ENCODE measurements at places on chromosomes 6 and 20.

DNA sequence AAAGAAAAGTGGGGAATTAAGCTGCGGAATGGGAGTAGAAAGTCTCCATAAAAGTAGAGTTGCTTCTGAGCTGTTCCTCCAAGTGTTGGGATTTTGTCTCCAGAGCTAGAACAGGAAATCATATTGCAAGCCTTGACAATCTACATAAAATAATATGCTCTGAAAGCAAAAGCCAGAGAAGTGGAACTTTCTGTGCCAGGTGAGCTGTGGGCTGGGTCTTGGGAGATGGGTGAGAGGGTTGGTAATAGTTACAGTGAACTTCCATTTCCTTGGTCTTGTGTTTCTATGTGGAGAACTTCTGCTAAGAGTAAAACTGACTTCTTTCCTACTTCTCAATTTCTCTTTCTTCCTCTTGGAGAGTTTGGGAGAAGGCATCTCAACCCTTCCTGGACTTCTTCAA lies 6.3 kb upstream of the HMGN4 start:
- DNase-seq = no peak

DNA sequence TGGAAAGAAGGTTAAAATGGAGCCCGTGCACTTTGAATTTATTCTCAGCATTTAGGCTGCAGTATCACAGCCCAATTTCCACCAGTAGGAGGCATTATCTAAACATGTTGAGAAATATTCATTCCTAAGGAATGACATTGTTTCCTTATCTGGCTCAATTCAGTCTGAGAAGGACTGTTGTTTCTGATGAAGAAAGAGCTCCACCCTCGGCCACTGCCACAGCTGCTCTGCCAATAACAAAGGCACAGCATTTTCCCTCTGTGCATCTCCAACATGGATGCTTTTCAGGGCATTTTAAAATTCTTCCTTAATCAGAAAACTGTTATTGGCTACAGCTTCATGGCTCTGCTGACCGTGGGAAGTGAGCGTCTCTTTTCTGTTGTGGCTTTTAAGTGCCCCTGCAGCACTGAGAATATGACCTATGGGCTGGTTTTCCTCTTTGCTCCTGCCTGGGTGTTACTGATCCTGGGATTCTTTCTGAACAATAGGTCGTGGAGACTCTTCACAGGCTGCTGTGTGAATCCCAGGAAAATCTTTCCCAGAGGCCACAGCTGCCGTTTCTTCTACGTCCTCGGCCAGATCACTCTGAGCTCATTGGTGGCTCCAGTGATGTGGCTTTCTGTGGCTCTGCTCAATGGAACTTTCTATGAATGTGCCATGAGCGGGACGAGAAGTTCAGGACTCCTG lies at the start of gene CALHM5:
CALHM5 (plus strand) TSS at position 216 of the 687 bp plus-strand sequence; CDS start at position 274, 58 bp downstream.
- no peak for DNase-seq

DNA sequence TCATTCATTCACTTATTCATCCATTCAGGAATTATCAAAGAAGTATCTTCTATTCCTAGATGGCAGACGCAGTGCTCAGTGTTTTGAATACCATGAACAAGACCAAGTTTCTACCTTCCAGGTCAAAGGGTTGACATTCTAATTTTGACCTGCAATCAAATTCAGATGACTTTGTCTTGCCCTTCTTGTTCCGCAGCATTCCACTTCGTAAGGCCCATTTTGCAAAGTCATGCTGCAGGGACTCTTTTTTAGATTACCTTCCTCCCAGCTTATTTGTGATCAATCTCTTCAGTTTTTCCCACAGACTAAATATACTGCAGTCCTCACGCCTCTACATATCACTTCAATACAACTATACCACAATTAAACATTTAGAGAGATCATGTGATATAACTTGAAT lies 7.1 kb upstream of the TAAR1 start:
- DNase-seq = no peak

GRCh38 chr6:42774201-42774600 lies 7.7 kb upstream of the BICRAL start:
- peak; percentile 70 for DNase-seq

DNA sequence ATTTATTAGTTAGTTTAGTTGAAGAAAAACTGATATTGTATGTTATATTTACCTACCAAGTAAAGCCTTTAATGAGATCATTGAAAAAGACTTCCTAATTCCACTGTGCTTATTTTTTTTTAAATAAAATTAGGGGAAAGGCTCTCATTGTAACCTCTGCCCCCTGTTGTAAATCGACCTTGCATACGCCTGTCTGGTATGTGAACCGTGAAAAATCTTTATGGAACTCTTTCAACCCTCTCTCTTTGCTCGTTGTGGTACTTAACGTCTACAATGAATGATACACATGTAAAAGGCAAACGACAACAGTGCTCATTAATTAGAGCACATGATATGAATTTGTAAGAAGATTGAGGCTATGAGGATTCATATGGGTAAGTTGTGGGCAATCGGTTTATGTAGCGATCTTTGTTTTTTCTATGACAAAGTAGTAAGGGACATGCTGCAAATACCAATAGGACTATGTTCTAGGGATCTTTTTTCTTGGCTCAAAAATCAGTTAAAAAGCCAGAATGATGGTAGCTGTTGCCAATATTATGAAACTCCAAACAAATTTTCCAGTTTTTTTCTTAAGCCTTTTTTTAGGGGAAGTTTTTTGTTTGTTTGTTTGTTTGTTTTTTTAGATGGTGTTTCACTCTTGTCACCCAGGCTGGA lies 119.0 kb upstream of the MCHR2 start:
- no peak for DNase-seq

- DNase-seq = peak; percentile 55
Measured at GRCh38 chr20:61930776-61931475, 134.8 kb downstream of the TAF4 start.

DNA sequence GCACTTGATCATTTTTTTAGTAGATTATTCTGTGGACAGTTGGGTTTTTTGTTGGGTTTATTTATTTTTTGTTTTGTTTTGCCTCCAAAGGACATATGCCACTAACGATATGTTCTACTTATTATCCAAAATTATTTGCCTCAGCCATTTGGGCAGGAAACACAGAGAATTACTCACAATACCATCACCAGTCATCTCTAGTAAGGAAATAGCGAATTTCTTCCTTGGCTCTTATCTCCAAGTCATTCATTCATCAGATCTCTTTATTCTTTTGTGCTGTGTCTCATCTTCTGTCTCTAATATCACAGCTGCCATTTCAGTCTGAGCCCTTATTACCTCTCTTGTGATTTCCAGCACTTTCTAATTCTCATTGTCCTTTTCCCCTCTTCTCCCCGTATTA lies 130.4 kb upstream of the SMLR1 start:
- no peak for DNase-seq

- DNase-seq = peak; percentile 74
Measured at GRCh38 chr6:137866200-137866913, 702 bp upstream of the TNFAIP3 start.

GRCh38 chr20:31708736-31709534 lies 13.7 kb downstream of the BCL2L1 start:
- no peak for DNase-seq

DNA sequence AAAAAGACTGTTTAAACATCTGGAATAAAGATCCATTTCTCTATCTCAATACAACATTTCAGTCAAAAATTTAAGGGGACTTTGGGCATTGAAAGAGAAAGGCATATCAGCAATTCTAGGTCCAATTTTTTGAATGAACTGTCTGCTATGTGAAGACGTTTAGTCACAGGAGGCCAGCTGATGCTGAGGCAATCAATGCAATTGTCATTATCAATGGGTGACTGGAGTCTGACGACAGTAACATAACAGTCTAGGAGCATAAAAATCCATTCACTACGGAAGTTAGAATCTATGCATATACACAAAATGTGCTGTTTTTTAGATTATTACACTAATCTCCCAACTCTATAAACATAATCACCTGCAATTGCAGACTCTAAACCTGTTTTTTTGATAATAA lies 37.8 kb downstream of the TENT5A start:
- no peak for DNase-seq

- no peak for DNase-seq
Measured at GRCh38 chr6:163533443-163533842, 118.9 kb downstream of the QKI start.

DNA sequence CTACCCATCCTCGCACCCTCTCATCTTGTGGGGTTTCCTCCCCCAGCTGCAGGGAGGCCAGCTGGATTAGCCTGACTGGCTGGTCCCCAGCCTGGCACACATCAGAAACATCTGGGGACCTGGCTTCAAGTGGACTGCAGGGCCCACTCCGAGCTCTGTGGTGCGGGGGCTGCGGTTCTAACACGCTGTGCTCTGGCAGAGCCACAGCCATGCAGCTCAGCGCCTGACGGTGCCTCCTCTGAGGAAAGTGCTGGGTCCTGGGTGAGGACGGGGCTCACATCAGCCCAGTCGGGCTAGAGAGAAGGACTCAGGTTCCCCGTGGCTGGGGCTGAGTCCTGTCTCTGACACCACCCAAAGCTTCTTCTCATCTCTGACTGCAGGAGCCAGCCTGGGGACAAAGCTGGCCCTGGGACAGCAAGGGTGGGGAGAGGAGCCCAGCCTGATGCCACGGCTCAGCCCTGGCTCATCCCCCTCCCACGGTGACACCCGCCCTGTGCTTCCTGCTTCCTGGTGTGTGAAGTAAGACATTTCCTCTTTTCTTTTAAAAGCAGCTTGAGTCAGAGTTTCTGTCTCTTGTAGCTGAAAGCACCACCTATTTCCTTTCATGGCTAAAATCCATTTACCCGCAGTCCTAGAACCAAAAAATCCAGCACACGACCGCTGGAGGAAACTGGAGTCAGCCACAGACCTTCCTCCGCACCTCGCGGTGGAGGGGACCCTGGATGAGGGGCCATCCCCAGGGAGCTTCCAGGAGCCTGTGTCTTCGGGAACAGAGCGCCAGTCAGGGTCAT lies 127.4 kb upstream of the AFDN start:
- DNase-seq = peak; percentile 79

DNA sequence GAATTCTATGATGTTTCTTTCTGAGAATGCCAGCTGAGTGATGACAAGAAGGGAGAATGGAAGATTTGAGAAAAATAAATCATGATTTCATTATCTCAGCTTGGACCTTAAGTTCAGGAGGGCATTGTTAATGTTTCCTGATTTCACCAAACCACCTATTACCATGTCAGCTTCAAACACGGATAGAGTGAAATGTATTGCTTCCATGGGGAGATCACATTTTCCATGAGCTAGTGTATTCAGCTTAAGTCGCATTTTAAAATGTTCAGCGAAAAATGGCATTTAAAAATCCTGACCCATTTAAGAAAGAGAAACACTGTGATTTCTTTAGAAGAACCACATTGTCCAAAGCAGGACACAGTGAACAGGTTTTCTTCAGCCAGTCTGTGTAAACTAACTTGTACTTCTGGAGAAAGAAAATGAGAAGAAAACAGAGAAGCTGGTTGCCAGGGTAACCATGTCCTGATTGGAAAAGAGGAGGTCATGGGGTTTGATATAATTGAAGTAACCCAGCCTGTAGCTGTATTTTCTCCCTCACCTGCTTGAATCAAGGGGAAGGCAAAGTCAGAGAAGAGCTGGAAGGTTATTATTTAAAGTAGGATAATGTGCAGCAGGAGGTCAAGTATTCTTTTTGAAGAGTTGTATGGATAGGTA lies 684.1 kb upstream of the NRSN1 start:
- DNase-seq = no peak

GRCh38 chr6:169869301-169869700 lies 117.9 kb downstream of the ERMARD start:
- DNase-seq = no peak

GRCh38 chr6:13044390-13044789 lies 283.9 kb downstream of the TBC1D7 start:
- DNase-seq = no peak

GRCh38 chr20:46872328-46873211 lies 22.1 kb upstream of the EYA2 start:
- DNase-seq = no peak

DNA sequence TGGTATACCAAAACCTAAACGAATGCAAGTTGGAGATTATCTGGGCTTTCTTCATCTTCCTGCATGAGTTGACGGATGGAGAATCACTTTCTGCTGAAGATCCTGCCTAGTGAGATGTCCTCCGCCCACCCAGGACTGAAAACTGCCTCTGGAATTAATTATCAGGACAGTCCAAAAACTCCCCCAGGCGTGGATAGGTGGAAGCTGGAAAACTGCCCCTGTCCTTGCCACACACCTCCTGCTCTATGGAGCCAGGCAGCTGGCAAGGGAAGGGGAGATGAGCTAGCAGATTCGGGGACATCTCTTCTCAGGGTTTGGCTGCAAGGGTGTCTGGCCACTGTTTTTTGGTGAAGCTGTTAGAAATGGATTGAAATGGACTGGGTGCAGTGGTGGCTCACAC lies 89.3 kb upstream of the ZNFX1 start:
- DNase-seq = no peak

- DNase-seq = no peak
Measured at GRCh38 chr20:4074877-4075455, 59.6 kb upstream of the RNF24 start.

- DNase-seq = no peak
Measured at GRCh38 chr6:132210886-132211563, 190.2 kb downstream of the MOXD1 start.

DNA sequence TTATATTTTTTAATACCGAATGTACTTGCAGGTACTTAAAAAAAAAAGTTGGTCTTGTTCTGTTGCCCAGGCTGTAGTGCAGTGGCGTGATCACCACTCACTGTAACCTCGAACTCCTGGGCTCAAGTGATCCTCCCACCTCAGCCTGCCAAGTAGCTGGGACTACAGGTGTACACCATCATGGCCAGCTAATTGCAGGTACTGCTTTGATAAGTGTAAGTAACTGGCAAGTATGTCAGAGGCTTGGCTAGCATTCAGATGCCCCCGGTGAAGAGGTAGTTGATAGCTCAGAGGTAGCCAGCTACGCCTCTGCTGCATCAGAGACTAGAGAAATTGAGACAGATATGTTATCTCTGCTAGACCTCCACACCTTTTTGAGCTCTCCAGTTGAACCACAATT lies 40.5 kb downstream of the BTBD9 start:
- no peak for DNase-seq

DNA sequence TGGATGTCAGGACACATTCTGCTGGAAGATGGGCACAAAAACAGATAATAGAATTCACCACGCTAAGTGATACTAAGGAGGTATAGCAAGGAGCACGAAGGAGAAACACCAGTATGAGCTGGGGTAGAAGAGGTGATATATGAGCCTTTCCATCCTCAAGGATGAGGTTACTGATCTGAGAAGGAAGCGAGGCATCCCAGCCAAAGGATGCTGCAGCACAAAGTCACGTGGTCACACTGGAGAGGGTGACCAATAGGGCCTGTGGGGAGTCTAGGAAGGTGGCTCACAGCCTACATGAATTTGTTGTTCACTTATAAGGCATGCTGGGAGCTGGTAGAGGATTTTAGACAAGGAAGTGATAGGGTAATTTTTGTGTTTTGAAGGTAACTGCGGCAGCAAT lies 1.4 kb downstream of the GINS1 start:
- DNase-seq = no peak

- DNase-seq = peak; percentile 55
Measured at GRCh38 chr20:32189123-32189410, 18.5 kb downstream of the PLAGL2 start.

All from activated effector memory CD4-positive, alpha-beta T cell treated with anti-CD3 and anti-CD28 coated beads, Interleukin-2, amount 50 U/mL, for 16 hours (primary cell).